ENCODE measurements at places on chromosomes 2 and 18.

GRCh38 chr2:173374634-173375033, 20.0 kb downstream of the CDCA7 start:
- DNase-seq, result no peak

DNA sequence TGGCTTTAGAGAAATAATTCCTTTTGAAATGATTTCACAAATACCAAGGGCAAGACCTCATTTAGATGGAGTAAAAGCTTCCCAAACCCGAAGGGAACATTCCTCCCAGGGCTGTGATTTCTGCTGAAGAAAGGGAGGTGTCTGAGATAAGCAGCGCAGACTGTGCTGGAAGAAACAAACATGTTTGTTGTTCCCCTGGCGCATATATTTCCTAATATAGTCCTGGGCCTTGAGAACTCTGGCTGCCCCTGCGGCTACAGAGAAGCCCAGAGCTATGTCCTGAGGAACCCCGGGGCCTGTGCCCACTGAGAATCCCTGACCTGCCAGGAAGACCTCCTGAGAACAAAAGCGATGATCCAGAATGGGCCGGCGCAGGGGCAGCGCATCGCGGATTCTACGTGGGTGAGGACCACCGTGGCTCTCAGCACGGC, 372.6 kb upstream of the NT5C1B start:
- no peak for DNase-seq

- DNase-seq, result no peak
These were observed 22.9 kb downstream of the SH3BP4 start for GRCh38 chr2:234974501-234975385.

DNA sequence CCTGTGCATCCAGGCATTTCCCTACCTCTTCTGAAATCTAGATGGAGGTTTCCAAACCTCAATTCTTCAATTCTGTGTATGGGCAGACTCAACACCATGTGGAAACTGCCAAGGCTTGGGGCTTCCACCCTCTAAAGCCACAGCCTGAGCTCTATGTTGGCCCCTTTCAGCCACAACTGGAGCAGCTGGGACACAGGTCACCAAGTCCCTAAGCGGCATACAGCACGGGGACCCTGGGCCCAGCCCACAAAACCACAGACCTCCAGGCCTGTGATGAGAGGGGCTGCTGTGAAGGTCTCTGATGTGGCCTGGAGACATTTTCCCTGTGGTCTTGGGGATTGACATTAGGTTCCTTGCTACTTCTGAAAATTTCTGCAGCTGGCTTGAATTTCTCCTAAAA, 255.4 kb downstream of the TDRD15 start:
- DNase-seq, result no peak

DNA sequence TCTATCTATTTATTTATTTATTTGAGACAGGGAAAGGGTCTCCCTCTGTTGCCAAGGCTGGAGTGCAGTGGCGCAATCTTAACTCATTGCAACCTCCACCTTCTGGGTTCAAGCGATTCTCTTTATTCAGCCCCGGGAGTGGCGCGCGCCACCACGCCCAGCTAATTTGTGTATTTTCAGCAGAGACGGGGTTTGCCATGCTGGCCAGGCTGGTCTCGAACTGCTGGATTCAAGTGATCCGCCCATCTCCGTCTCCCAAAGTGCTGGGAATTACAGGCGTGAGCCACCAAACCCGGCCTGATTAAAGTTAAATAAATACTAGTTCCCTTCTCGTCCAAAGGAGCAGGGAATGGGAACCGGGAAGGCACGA, 4.2 kb upstream of the CTDSP1 start:
- DNase-seq, result no peak

DNA sequence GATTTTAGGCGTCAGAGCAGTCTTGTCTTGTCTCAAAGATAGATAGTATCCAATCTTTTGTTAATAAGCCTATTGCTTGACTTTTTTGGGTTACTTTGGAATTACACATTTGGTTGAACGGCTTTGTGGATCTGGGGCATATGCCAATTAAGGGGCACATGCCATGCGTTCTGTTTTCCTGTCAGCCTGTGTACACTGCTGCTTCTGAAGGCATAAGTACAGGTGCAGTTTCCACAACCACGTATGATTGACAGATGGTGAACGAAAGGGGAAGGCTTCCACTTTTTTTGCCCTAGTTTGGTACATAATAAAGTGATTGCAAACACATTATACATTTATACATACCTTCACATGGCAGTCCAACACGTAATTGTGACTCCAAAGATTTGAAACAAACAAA, 102.3 kb downstream of the RAPH1 start:
- no peak for DNase-seq

DNA sequence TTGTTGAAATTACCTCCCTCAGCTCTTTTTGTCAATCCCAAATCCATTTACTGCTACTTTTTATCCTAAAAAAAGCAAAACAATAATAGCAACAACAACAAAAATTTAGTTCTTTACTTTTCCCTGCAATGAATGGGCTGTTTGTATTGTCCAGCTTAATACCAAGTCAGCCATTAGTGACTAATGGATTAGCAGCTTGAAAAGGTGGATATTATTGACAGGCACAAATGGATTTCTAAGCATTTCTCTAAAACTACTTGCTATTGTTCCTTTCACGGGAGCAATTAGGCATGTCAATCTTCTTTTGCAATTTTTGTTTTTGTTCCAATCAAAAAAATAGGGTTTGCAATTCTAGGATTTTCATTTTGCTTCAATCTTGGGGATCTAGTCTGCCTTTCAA, 32.1 kb upstream of the SPAG16 start:
- no peak for DNase-seq

DNA sequence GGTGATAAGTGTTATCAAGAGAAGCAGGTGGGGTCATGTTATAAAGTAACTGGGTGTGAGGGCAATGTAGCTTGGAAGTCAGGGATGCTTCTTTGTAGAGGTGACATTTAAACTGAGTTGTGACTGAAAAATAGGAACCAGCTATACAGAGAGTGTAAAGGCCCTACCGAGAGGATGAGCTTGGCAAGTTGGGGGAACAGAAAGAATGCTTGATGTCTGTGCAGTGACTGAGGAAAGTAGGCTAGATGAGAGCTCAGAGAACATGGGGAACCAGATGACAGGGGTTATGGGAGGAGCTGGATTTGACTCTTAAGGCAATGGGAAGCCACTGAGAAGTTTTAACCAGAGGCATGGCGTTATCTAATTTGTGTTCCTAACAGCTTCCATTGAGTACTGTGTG, 115.3 kb downstream of the DOCK10 start:
- DNase-seq, result no peak

- DNase-seq, result no peak
These were observed 41.2 kb upstream of the GORASP2 start for GRCh38 chr2:170887896-170888295.

- DNase-seq, result no peak
These were observed 80.6 kb downstream of the LRRFIP1 start for GRCh38 chr2:237708065-237708398.

DNA sequence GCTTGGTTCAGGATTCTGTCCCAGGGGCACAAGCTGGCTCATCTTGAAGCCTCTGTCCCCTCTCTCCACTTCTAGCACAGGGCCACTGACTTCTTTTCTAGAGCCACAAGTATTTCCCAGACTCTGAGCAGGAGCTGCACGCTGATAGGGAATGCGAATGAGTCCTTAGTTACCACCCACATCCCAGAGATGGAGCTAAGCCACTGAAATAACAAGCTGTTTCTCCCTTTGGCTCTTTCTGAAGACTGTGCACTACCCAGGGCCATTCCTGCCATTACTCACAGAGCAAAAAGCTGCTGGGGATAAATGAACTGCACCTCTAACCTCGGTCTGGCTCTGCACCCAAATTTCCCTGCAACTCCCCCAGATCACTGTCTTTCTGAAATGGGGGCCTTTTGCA, 70.6 kb downstream of the TSN start:
- no peak for DNase-seq

DNA sequence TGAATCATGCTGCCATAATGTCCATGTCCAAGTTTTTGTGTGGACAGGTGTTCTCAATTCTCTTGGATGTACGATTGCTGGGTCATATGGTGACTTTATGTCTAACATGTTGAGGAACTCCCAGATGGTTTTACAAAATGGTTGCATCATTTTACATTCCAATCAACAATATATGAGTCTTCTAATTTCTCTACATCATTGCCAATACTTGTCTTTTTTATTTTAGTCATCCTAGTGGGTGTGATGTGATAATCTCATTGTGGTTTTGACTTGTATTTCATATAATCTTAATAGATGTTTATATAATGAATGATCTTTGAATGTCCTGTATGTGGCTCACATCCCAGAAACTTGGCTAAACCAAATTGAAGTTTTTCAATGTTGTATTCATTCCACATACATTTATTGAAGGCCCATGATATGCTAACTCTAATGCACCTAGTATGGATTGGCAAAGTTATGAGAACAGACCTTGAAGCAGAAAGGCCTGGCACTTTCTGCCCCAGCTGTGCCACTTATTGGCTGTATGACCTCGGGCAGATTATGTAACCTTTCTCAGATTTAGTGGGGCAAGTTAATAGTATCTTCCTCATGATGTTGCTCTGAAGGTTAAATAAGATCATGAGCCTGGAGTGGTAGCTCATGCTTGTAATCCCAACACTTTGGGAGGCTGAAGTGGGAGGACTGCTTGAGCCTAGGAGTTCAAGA, 205.4 kb downstream of the RAB3GAP1 start:
- no peak for DNase-seq

DNA sequence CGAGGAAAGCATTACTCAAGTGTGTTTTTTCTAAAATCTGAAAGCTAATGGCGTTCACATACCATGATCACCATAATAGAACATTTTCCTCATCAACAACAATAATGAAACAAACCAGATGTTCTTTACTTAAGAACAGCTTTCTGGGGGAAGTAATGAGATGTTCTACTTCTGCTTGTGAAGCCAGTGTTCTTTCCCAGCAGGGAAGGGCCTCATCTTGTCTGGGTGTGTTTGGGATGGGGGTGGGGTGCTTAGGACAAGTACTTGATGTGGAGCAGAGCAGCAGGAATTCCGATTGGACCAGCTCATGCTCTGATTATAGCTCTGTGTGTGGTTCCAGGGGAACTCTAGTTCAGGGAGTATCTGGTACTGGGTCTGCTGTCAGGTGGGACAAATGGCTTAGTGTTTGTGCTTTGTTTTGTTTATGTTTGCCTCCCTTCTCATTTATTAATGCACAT, 163.0 kb upstream of the NOSTRIN start:
- no peak for DNase-seq

DNA sequence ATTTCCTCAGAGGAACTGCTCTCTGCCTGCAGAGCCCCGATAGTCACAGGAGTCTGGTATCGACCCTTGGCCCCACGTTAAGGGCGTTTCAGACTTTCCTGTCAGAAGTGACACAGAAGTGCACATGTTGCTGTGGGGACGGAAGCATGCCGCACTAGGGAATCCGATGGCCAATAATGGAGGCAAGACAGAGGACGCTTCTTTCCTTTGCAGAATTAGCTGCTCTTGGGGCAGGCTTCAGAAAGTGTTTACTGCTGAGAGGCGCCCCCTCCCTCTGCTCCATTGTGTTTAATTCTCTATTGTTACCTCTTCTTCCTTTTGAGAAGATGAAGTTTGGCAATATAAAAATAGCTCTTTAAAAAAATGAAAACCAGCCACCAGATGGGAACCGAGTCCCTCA, 118.6 kb upstream of the EML6 start:
- DNase-seq, result no peak

GRCh38 chr2:193199322-193199721, 1004.6 kb upstream of the TMEFF2 start:
- no peak for DNase-seq

DNA sequence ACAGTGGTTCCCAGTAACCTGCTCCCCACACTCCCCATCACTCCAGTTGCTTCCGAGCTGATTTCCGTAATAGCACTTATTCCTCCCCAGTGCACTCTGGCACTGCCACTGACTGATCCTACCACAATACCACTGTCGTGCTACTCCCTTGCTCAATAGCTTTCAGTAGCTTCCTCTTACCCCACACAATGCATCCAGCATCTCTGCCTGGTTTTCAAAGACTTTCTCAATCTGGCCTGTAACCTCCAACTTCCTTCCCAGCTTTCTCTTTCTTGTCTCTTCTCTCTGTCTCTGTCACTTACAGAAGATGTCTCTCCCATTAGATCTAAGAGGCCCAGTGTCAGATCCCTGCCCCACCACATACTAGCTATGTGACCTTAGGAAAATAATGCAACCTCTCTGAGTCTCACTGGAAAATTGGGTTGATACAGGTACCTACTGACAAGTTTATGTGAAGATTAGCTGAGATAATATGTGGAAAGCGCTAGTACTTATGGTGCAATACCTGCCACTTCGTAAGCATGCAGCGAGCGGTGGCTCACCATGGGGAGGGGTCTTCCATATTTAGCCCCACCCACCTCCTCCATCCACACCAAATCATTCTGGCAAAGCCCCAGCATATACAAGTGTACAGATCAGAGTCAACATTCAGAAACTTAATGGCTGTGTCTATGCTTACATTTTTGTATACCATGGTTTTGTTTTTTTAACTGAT, 36.7 kb downstream of the SFXN5 start:
- DNase-seq, result no peak

GRCh38 chr2:61356958-61357350, 113.9 kb downstream of the USP34 start:
- DNase-seq, result no peak

DNA sequence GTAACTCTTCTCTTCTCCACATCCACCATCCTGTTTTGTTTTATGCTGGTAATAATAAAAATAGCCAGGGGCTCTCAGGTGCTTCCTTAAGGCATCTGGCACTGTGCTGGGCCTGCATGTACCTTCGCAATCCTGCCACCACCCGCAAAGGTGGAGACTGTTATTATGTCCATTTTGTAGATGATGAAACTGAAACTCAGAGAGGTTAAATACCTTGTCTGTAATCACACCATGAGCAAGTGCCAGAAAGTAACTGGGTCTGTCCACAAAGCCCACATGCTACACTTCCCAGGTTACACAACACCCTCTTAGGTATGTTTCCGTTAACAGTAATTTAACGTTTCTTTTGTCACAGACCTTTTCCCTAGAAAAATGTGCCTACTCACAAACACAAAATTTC, 27.0 kb downstream of the NRP2 start:
- no peak for DNase-seq

DNA sequence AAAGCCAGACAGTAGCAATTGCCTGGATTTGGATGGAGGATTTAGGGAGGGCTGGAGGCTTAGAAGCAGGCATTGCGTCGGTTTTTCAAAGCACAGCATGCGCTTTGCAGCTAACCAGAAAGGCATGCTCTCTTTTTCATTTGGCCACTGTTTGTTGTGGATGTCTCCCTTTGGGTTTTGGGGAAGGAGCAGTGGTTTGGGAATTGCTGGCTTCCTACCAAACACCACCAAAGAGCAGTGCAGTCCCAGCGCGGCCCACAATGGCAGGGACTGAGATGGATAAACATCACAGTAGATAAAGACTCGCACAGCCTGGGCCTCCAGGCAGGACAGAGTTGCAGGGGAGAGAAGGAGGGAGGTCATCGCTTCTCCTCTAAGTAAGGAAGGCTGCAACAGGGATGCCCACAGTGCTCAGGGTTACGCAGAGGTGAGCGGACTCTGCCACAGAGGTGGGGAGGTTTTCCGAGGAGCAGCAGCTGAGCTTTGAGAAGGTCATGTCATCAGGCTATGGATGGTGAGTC, 148.5 kb downstream of the MYT1L start:
- no peak for DNase-seq

GRCh38 chr2:65620524-65620923, 188.1 kb upstream of the SPRED2 start:
- DNase-seq, result no peak

GRCh38 chr2:165743442-165743841, 50.6 kb downstream of the GALNT3 start:
- no peak for DNase-seq

All from GM19239 (cell line).